ENCODE measurements at places on chromosomes 13 and 19.
A peak's percentile ranks its signal among the peaks of the same experiment; 100 is the strongest.

GRCh38 chr13:60411983-60412382, 15.0 kb downstream of the TDRD3 start:
- DNase-seq = no peak

- DNase-seq = no peak
Measured at GRCh38 chr13:110374431-110375370, 67.6 kb downstream of the COL4A2 start.

- DNase-seq = no peak
Measured at GRCh38 chr19:36169084-36169760, 17.0 kb upstream of the COX7A1 start.

DNA sequence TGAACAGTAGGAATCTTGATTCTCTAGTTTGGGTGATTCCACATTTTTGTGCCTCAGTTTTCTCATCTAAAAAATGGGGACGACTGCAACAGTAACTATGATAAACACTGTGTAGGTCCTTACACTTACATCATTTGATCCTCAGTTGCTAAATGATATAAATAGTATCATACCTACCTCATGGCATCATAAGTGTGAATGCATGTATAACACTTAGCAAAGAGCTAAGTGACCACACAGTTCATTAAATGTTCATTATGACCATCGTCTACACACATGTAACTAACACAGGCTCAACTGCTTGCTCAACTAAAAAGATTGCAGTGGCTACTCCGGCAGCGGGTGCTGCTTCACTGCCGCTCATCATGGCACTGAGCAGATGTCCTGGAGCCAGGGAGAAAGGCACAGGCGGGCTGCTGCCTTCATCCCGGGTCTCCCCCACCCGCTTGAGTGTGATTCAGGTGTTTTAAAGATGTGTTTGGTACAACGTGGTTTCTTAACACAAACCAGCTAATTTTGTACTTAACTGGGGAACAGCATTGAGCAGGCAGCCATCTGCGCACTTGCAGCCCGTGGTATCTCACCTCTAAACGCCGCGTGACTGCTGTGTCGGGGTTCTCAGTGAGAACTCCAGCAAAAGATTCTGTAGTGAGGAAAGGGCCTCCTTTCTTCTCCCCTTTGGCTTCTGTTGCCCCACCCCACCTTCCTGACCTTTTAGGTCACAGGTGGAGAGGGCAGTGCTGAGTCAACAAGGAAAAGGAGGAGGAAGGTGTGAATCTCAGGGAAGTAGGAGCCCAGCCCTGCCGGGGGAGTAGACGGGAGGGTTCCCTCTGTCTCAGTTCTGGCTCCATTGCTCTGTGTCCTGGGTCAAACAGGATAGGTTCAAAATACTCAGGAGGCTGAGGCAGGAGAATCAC, 11.7 kb upstream of the ACTN4 start:
- no peak for DNase-seq

DNA sequence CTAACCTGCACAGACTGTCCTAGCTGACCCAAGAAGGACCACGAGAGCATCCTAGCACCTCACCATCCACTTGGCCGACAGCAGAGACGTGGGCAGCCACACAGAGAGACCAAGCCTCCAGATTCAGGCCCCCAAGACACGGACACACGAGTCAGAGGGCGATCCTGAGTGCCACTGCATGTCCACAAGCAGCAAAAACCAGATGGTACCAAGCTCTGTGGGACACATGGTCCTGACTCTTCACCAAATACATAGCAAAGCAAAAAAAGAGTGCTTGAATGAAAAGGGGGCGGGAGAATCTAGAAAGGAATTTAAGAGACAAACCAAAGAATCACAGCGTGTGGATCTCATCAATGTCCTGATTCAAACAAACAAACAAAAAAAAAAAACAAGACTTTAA, 45.2 kb downstream of the MLLT1 start:
- DNase-seq = no peak

GRCh38 chr13:88701551-88701950, 1030.4 kb downstream of the SLITRK5 start:
- no peak for DNase-seq

DNA sequence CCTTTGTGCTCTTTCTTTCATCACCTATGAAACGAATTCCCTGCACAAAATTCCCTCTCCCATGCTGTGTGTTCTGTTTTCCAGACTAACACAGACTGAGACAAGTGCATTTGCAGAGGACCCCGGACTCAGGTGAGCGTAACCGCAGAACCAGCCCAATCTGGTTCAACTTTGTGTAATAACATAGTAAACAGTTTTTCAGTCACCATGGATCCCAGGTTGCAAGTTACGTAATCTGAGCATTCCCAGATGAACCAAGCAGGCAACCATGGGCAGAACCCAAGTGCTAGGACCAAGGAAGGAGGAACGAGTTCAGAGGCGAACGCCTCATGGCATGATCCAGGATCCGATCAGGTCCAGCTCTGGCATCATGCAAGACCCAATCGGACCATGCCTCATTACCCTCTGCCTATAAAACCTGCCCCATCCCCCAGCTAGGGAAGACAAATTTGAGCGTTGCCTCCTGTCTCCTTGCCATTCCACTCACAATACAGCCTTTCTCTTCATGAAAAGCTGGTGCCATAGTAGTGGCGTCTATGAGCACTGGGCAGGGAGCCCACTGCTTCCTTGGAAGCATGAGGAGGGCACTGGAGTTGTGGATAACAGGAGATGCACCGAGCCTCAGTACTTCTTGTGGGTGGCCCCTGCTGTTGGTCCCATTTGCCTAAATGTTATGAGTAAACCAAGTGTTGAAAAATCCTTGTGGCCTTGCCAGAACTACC, 107.6 kb downstream of the ABCC4 start:
- DNase-seq = no peak

DNA sequence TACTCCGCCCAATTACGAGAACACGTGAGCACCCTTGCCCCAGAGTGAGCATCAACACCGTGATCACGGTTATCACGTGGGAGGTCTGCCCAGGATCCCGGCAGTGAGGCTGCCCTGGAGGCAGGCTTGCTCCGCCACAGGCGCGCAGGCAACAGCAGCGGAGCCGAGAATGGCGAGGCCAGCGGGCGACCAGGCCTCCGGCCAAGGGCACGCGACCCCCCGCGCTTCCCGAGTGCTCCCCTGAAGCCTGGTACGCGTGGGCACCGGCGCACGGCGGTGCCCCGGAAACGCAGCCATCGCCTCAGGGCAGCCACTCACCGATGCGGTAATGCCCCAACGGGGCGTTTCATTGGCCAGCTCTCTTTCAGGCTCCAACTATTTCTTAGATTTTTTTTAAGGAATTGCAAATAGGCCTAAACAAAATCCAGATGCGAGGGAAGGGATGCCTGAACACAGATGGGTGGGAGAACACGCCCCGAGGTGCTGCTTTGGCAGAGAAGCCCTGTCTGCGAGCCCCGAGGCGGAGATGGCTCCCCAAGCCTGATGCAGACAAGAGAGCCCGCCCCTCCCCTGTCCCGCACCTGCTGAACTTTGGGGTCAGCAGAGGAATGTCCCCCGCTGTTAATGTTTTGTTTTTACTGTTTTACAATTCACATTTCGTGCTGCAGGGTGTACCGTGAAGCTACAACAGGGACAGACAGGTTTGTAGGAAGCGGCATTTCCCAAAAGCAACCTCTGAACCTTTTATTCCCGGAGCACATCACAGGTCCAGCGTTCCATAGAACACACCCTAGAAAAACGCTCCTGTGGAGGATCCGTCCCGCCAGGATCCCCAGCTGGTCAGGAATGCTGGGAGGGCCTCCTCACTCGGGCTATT, 132.7 kb downstream of the ZDHHC20 start:
- no peak for DNase-seq

- DNase-seq = peak; percentile 35
Measured at GRCh38 chr19:7605490-7606222, 10.0 kb downstream of the CAMSAP3 start.

GRCh38 chr19:10593820-10594637, 6.9 kb upstream of the AP1M2 start:
- no peak for DNase-seq

GRCh38 chr13:44470638-44471562, 97.3 kb downstream of the SERP2 start:
- DNase-seq = no peak

DNA sequence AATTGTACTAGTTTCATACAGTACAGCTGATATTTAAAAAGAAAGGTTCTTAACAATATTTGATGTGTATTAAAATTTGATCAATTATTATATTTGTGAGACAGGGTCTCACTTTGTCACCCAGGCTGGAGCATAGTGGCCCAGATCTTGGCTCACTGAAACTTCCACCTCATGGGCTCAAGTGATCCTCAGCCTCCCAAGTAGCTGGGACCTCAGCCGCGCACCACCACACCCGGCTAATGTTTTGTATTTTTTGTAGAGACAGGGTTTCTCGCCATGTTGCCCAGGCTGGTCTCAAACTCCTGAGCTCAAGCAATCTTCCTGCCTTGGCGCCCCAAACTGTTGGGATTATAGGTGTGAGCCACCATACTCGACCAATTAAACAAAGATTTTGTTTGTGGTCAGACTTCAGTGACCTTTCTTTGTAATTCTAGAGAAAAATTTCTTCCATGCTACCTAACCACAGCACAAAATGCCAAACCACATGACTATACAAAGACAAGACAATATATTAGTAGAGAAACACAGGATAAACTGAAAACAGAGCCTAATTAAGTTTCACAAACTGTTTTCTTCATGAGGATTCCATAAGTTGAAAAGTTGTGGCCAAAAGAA, 59.6 kb downstream of the RBM26 start:
- DNase-seq = no peak

GRCh38 chr13:40236566-40237168, 429.8 kb downstream of the FOXO1 start:
- no peak for DNase-seq

Measured in activated T-cell treated with anti-CD3 and anti-CD28 coated beads, Interleukin-2, amount 50 U/mL, for 72 hours (primary cell).